ENCODE measurements at places on chromosomes 6 and 20.

GRCh38 chr20:36128463-36129159 is 25.9 kb upstream of the EPB41L1 start:
- DNase-seq = no peak

GRCh38 chr20:49045440-49046086 is 549 bp upstream of the CSE1L start:
- no peak for DNase-seq

GRCh38 chr6:34201455-34202107 is 35.1 kb upstream of the HMGA1 start:
- no peak for DNase-seq

GRCh38 chr6:117513778-117514365 is 31.4 kb downstream of the DCBLD1 start:
- DNase-seq = no peak

GRCh38 chr20:42549496-42549895 is 640.2 kb downstream of the PTPRT start:
- DNase-seq = no peak

GRCh38 chr6:161169696-161170095 is 104.2 kb downstream of the AGPAT4 start:
- no peak for DNase-seq

GRCh38 chr6:122154912-122155575 is 244.4 kb upstream of the HSF2 start:
- DNase-seq = no peak

DNA sequence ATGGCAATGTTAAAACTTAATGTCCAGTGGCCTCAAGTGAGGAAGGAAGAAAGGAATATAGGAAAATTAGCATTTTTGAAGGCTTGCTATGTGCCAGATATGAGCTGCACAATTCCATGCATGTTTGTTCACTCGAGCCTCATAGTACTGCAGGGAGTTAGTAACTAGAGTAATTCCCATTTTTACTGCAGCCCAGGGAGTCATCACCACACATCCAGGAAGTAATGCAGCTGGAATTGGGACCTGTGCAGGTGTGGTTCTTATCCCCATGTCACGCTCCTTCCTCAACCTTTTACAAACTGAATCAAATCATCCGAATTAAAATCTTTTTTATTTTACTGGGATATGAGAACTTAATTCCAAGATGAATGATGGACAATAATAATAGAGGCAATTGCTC is 149.5 kb upstream of the MAFB start:
- DNase-seq = no peak

DNA sequence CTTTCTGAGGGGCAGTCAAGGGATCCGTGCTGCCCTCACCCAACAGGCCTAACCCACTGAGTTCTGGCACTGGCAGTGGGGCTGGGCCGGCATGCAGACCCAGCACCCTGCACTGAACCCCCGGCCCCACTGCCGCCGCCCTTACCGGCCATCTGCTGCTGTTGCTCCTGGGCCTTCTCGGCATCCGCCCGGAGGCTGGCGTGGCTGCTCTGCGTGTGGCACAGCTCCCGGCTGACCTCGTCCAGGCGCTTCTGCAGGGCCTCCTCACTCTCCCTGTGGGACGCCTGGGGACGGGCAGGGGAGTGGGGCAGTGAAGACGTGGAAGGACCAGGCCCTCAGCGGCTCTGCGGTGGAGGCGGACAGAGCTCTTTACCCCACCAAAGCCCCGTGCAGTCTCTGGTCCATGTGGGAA is 52.4 kb downstream of the RRBP1 start:
- DNase-seq = no peak

GRCh38 chr6:148874698-148875293 is 128.0 kb downstream of the UST start:
- no peak for DNase-seq

DNA sequence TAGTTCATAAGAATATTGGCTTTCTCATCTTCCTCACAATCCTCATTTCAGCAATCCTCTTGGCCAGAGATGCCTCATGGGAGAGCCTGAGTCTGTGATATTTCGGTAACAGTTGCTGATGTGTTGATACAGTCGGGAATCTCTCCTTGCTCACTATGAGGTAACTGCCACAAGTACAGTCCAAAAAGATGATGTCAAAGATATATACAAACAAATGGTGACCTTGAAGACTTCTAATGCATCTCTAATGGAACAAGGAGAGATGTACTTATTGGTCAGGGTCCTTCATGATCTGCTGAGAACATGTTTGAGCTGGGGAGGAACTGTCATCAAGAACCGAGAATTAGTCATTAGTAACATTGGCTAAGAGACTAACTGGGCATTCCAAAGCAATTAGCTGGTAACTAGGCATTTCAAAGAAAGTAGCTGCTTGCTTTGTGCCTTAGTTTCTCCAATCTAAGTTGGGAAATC is 56.1 kb downstream of the FILIP1 start:
- no peak for DNase-seq

DNA sequence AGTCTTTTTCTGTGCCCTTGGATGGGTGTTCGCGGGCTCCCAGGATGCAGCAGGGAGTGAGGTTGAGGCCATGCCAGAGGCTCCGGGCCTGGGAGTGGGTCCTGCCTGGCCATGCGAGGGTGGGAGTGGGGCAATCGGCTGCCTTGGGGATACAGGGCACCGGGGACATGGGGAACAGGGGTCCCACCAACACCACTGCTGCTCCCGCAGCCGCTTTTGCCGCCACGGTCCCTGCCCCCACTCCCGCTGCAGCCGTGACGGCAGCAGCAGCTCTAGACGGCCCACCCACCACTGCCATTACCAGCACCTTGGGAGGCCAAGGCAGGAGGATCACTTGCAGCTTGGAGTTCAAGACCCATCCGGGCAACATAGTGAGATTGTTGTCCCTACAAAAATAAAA is 35.3 kb upstream of the FAM50B start:
- DNase-seq = no peak

DNA sequence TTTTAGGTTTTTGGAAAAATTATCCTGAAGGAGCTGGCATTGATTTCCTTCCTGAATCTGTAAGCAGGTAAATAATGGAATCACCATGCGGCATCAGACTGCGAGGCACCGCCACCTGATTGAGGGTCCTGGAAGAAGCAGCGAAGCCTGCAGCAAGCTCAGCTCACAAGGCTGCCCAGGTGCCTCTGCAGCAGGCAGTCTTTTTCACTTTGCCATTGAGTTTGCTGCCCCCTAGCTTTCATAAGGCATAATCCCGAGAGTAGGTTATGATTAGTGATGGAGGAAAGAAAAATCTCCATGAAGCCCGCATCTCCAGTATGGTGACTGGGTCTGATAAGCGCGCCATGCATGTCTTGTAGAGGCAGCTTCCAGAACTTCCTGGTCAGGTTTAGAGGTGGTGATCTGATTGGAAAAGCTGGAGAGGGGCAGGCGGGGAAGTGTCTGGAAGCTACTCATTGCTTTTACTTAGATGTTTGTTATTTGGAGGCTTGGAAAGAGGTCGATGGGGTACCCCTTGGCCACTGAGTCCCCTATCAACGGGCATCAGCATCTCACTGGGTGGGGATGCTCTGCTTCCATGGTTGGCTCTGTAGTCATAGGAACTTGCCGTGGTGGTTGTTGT is 26.7 kb downstream of the IYD start:
- DNase-seq = no peak

- no peak for DNase-seq
Measured at GRCh38 chr20:60170116-60170515, 211.9 kb downstream of the CDH26 start.

GRCh38 chr20:19688031-19688806 is 69.8 kb upstream of the RIN2 start:
- no peak for DNase-seq

GRCh38 chr6:91185072-91185471 is 598.2 kb upstream of the MAP3K7 start:
- no peak for DNase-seq

DNA sequence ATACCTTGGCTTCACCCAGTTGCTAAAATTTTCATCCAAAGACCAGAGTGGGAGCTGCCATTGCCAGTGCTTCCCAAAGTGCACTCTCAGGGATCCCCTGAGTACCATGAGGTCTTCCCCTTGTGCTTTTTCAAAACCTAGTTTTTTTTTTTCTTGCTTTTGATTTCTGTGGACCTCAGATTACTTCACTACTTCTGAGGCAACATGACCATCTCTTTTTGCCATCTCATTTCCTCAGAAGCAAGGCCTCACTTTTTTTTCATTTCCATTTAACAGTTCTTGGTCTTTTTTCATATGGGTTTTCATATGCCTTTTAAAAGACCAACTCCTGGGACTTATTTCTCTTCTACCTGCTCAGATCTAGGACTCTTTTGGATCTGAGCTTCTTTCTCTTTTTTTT is 64.1 kb upstream of the MMS22L start:
- DNase-seq = no peak
